ENCODE measurements at places on chromosomes 1 and 21. TPM values are rescaled to one million over a fixed set of nuclear protein-coding genes. Genes with fewer than 3 reads are reported as not detected.

- no peak for DNase-seq
These were observed 23.2 kb upstream of the WDR26 start for GRCh38 chr1:224457782-224458144.

- peak; percentile 24 for DNase-seq
These were observed 423 bp downstream of the URB1 start for GRCh38 chr21:32392299-32392879.

DNA sequence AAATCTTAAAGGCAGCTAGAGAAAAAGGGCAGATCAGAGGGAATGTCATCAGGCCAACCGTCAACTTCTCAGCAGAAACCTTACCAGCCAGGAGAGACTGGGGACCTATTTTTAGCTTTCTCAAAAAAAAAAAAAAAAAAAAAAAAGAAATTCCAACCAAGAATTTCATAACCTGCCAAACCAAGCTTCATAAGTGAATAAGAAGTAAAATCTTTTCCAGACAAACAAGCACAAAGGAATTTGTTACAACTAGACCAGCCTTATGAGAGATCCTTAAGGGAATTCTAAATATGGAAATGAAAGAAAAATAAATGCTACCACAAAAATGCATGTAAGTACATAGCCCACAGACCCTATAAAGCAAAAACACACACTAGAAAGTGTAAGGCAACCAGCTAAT lies 267.7 kb downstream of the AKT3 start:
- peak; percentile 35 for DNase-seq

Gene DLGAP3
- total RNA-seq, result 0.21 TPM

Gene NES
- 49.0 TPM for total RNA-seq

DNA sequence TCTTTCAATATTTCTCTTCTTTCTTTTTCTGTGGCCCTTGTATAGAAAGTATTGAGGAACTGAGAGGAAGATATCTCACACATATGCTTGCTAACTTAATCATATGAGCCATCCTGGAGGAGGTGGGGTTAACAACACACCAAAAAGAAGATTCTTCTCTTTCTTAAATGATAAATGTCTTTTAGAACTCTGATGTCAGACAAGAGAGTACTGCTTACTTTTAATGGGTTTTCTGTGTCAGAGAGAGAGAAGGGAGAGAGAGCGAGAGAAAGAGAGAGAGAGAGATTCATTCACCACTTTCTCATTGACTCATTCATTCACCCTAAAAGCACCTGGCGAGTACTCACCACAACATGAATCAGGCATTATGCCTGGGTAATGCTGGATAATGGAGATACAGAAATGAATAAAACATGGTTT lies 250.3 kb upstream of the SGIP1 start:
- peak; percentile 94 for DNase-seq

DNA sequence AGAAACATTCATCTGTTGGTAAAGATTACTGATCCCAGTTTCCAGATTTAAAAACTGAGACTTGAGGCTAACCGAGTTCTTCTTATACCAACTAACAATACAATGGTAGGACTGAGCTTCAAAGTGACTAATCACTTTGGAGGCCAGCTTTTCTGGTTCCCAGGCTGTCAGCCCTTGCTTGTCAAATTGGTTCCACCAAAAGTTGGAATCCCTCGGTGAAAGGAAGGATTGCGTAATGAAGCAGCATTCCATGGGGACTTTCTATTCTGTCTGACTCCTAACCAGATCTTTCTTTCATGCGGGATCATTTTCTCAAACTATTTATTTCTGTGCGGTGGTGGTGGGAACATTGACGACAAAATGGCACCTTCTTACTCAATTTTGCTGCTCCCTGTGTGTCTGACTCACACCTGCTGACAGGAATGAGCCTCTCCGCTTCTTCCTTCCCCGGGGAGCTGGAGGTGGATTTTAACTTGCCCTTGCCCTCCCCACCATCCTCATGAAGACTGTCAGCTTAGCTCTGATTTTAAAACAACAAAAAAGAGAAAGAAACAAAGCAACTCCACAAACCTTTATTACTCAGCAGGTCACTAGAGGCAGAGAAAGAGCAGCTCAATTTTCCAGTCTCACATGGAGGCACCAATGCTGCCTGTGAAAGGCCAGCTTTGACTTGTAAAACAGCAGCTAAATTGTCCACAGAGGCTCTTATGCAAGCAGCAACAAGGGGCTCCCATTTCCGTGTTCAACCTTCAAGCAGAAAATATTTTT lies 32.9 kb upstream of the RASAL2 start:
- DNase-seq, result peak; percentile 70

- peak; percentile 27 for DNase-seq
These were observed 39.0 kb downstream of the TTLL7 start for GRCh38 chr1:83959824-83960498.

- DNase-seq, result no peak
These were observed 151.8 kb upstream of the ST6GALNAC5 start for GRCh38 chr1:76715474-76715873.

DNA sequence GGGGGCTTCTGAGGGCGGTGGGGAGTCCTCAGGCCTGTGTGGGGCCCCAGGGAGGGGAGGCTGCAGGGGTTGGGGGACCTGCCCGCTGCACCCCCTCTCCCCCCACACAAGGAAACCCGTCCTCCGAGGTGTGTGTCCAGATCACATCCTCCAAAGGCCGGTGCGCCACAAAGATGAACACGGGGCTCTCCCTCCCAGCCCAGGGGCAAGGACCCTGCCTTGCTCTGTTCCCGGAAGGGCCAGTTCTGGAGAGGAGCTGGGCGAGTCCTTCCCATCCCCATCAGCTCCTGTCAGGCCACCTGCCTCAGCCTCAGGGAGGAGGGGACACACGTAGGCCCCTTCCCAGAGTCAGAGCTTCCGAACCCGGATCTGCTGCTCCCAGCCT lies 2.5 kb upstream of the TTLL10 start:
- no peak for DNase-seq

Gene WNT3A
- not detected for total RNA-seq

Gene UMODL1
- under 0.01 TPM for total RNA-seq

DNA sequence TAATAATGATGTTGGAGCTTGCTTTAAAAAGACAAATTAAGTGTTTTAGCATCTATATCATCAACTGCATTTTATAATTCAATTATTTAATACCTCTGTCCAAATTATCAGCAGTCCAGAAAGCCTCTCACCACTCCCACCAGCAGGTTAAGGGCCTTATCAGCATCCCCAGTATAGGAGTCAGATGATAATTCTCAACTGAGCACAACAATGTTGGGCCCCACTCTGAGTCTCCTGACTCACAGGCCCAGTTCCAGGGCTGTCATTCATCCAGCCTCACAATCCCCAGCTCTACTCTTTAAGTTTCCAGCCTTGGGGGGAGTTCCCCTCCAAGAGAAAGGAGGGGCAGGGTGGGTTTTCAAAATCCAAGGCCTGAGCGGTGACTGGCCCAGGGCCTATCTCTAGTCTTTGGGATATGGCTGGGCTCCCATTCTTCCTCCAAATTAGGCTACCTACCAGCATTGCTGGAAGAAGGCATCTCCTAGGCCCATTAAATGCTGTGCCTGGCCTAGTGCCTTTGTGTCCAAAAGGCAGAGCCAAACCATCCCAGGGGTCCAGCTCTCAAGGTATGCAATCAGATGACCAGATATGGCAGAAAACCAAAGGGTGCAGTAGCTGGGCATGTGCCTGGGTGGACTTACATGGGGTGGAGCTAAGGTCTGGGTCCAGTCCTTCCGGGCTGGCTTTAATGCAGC lies 134.1 kb downstream of the GLUL start:
- no peak for DNase-seq

Gene NCF2
- under 0.01 TPM for total RNA-seq

Gene CFAP45
- 0.82 TPM for total RNA-seq

Gene CYP2J2
- total RNA-seq, result 3.2 TPM

- no peak for DNase-seq
These were observed 13.6 kb upstream of the ERI3 start for GRCh38 chr1:44368471-44369151.

DNA sequence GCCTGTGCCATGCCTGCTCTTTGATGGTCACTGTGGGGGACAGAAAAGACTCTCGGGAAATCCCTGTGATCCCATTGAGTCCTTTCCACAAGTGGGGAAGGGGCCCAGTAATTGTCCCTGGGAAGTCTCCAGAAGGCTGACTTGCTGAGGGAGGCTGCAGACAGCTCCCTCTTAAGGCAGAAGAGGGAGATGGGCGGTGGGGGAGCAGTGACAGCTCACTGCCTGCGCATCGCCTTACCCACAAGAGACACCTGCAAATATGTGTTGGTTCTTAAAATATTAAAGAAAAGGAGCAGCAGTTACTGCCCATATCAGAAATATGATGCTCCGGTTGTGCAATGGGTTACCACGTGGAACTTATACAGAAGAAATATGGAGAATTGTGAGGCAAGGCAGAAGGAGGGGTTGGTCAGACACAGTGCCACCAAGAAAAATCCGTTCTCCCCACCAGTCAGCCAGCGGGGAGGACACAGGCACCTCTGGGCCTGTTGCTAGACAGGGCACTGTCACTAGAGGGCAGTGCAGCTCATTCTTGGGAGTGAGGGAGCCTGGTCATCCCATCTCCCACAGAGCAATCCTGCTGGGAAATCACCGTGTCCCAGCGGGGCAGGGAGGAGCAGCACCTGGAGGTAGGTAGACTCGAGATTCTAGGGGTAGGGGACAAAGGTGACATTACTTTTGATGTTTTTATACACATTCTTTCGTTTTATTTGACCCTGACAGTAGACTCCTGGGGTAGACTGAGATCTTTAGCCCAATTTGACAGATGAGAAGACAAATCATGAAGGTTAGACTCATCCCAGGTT lies 6.9 kb upstream of the CAMK1G start:
- peak; percentile 76 for DNase-seq

Gene LCE2C
- not detected for total RNA-seq

- no peak for DNase-seq
These were observed 340.1 kb downstream of the MATN1 start for GRCh38 chr1:30383221-30383711.

GRCh38 chr1:244502630-244503029 lies 41.6 kb downstream of the CATSPERE start:
- DNase-seq, result no peak

GRCh38 chr1:11648039-11648438 lies 6.2 kb downstream of the FBXO2 start:
- DNase-seq, result no peak

GRCh38 chr1:167718914-167719691 lies 2.7 kb upstream of the MPZL1 start:
- no peak for DNase-seq

Gene FCRL5
- total RNA-seq, result not detected

Gene CTSK
- 5.8 TPM for total RNA-seq

GRCh38 chr1:15245593-15246360 lies 1.2 kb upstream of the FHAD1 start:
- DNase-seq, result peak; percentile 36

GRCh38 chr1:59892841-59893811 lies 33.4 kb downstream of the CYP2J2 start:
- DNase-seq, result peak; percentile 40

DNA sequence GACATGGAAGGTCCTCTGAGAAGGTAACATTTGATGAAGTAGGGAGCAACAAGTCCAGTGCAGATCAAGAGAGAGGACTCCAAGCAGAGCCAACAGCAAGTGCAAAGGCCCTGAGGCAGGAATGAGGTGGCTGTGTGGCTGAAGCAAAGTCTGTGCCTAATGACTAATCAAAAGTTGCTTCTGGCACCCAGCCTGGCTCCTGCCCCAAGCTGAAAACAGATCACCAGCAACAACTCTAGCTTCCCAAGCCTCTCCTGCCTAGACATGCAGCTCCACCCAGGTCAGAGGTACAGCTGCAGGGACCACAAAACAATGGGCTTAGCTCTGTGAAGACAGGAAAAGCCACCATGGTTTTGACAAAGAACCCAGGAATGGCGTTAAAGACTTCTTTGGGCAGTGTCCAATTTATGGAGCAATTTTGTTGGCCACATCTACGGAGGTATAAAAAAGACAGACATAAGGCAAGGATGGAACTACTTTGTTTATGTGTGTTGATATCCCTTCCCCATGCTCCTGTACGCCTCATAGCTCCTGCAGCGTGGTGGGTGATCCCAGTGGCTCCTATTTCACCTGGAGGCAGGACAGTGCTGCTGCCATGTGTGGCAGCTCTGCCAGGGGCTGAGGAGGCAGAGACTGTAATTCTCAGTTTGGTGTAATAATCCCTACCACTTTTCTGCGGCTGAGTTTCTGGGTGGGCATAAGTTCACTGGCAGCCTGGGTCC lies 26.4 kb upstream of the IGSF3 start:
- peak; percentile 99 for DNase-seq

DNA sequence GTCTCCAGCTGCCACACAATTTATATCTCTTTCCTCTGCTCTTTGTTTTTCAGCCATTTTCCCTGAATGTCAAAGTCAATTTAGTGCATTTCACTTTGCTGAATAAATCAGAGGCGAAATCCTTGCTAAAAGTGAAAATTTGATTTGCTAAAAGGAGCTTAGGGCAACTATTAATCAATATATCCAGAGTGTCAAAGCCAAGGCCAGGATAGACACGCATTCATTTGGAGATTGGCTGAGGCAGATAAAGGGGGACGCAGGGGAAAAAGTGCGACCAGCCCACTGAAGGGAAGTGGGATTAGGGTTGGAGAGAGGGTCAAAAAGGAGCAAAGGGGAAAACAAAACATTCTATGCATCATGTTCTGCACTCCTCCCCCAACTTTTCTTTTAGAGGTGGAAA lies 132.4 kb upstream of the USH2A start:
- no peak for DNase-seq

- DNase-seq, result peak; percentile 67
These were observed 681.2 kb downstream of the PLPP3 start for GRCh38 chr1:55898181-55898580.

Gene AMIGO1
- 1.8 TPM for total RNA-seq

GRCh38 chr1:80869299-80869698 lies 931.4 kb upstream of the ADGRL2 start:
- DNase-seq, result no peak

DNA sequence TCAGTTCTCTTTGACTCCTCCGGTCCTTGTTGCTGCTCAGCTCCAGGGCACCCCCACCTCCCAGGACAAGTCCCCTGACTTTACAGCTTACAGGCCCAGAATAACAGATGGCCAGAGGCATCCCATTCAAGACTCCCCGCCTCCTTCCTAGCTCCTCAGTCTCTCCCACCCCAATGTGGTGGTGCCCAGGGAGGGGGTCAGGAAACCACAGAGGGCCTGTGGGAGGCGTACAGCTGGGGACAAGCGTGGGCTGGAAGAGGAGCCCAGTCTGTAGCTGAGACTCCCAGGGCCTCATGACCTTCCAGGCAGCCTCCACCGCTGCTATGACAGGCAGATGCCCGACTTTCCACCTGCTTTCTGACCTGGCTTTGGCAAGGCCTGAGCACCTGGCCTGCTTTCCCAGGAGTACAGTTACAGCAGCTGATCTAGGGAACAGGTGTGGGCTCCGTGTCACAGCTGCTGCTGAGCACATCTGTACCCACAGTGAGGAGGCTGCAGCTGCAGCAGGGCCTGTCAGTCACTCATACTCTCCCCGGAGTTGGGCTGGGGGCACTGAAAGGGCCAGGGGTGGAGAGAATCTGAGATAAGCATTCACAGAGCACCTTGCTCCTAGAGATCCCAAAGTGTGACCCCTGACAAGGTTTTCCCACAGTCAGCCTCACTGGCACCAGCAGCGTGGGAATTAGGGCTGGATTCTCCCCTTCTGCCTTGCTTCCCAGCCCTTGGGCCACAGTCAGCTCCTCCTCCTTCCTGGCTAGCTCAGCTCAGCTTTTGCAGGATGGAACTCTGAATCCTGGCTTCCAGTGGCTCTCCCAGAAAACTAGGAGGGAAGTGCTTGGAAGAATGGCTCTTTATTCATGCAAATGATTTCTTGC lies 7.1 kb upstream of the NAV1 start:
- DNase-seq, result no peak

Gene RGSL1
- not detected for total RNA-seq

Gene PRAMEF33
- total RNA-seq, result not detected
